ENCODE measurements at places on chromosomes 6 and 20.

DNA sequence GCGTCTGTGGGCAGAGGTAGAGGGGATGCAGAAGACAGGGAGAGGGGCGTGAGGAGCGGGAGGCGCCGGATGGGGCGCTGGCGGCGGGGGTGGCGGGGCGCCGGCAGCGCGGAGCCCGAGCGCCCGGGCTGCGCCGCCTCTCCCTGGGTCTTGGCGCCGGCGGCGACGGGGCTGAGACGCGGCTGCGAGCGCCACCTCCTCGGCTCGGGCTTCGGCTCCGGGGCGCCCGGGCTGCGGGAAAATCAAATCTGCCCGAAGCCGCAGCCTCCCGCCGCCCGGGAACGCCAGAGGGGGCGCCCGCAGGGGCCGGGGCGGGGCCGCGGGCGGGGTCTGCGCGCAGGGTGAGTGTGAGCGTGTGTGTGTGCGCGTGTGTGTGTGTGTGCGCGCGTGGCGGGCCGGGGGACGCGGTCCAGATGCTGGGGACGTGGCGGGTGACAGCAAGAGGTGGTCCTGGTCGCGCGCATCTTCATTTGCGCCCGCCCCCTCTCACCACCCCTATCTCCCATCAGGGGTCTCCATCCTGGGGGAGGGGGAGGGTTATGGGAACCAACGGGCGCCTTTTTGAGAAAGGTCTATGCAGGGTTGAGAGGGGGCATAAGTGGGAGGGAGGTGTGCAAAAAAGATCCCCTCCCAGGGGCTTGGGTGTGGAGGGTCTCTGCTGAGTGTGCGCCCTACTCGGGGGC lies 646 bp upstream of the CPNE5 start:
- DNase-seq, result peak; percentile 22

DNA sequence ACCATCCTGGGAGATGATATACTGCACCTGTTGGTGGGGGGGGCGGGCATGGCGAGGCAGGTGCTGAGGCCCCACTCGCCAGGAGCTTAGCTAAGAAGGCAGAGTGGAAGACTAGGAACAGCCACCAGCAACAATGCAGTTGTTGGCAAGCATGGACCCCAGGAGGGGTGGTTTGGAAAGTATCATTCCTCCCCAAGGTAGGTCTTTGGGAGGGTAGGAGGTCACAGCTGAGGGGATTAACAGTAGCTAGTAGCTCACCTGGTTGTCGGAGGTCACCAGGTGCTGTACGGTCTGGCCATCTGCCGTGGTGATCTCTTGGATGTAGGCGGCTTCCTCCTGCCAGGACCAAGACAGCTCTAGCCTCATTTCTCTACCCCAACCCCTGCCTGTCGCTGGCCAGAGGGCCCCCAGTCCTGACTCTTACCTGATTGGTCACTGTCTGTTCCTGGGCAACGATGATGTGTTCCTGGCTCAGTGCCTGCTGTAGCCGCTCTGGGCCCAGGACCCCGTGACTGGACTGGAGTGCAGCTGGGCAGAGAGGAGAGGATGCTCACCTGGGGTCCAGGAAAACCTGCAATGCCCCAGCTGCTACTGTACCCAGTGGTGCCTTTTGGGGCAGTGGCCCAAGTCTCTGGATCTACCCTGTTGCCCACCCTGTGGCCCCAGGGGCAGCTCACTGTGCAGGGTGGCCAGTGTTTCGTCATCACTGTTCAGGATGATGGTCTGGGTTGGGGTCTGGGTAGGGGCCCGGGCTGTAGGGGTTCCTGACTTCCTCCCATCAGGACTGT lies 15.3 kb downstream of the PCIF1 start:
- peak; percentile 27 for DNase-seq

- DNase-seq, result no peak
These were observed 31.7 kb upstream of the MYB start for GRCh38 chr6:135149376-135149775.

GRCh38 chr6:37698264-37699137 lies 818 bp upstream of the MDGA1 start:
- peak; percentile 70 for DNase-seq

DNA sequence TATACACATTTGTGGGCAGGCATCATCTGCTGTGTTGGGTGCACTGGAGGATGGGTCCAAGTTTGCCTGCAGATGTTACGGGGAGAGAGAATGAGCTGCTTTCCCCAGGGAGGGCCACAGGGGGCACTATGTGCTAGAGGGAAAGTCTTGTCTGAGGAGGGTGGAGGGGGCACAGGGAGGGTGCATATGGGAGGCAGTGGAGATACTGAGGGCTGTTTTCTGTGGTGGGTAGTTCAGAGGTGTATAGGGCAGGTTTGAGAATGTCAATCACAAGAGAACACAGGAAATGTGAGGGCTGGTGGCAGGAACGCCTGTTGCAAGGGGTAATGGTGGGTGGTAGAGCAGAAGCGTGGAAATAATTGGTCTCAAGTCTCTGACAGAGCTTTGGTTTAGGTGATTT lies 7.7 kb upstream of the PTPRA start:
- DNase-seq, result no peak

DNA sequence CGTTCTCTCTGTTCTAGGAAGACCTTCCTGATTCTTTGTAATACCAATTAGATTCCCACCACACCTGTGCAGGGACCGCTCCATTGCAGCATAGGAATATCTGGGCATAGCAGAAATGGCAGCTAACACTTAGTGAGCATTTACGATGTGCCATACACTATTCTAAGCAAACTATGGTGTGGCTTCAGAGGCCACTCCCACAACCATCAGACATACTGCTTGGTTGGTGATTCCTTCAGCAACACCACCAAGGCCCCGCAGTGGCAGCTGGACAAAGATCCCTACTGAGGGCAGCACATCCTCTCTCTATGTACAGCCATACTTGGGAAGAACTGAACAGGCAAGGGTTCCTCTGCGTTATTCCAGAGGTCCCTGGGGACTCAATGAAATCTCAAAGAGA lies 6.2 kb downstream of the KCNK5 start:
- DNase-seq, result no peak

DNA sequence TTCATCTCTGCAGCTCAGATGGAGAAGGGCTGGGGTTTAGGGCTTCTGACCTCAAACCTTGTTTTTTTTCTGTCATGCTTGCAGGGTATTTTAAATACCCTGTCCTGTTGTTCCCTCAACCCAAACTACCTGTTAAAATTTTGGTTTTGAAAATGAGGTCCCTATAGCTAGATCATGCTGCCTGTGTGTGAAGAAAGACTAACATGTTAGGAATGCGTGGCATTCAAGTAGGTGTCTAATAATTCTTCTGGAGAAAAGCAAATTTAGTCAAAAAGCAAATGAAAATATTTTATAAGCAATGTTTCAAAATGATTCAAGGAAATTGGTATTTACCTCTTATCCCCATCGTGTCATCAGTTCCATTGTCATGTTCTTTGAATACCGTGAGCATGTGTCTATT lies 77.2 kb upstream of the C20orf144 start:
- DNase-seq, result no peak

DNA sequence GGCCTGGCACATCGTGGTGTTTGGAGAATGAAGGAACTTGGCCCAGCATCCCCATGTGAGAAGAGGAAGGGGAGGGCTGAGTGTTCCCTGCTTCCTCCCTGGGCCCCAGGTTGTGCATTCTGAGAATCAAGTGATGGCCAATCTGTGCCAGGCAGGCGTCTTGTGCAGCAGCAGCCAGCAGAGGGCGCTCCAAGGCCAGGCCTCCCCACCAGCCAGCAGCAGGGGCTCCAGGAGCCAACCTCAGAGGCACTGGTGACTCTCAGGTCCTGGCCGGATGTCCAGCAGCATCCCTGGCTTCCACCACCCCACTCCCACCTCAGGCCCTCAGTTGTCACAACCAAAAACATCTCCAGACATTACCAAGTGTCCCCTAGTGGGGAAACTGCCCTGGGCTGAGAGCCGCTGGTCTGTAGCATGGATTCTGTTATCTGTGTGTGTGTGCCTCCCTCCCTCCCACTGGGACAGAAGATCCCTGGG lies 192.0 kb downstream of the PREX1 start:
- DNase-seq, result peak; percentile 52

DNA sequence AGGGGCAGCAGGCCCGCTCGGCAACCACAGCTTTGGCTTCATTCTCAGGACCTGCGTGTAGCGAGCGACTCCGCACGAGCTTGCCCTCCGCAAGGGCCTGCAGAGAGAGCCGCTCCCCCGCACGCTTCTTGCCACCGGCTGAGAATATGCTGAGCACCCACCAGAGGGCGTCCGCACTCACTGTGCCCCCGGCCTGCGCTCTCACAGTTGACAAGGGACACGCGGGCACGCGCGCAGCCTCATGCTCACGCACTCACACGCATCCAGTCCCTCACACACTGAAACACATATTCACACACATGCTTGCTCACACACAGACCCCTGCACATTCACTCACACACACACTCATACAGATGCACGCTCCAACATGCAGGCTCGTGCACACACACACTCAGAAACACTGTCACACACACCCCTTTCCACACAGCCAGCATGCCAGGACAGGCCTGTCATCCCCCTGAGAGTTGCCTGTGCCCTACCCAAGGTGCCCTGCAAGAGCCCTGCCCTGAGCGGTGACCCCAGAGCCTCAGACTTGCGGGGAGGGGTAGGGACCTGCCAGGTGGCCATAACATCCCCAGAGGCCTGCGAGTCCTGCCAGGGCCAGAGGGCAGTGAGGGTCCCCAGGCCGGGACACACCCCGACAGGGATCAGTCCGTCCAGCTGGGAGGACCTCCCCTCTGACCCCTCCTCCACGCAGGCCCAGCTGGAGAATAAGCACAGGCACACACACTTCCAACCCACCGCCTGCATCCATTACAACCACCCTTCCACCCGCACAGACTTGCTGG lies 174.1 kb downstream of the BMP7 start:
- peak; percentile 34 for DNase-seq

GRCh38 chr6:149383371-149383770 lies 16.7 kb upstream of the SUMO4 start:
- no peak for DNase-seq

DNA sequence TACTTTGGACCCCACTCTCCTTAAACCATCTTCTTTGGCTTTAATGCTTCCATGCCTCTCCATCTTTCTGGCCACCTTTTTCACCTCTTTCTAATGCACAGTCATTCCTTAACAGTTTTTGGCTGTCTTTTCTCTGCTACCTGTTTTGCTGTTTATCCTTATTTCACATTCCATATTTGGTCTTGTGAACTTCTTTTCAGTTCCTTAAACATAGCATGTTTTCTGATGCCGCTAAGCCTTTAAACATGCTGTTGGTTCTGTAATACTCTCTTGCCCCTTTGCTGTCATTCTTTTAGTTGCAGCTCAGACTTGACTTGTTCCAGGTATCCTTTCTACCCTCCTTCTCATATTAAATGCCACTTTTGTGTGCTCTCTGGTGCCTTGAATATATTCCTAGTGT lies 35.8 kb downstream of the TOP1 start:
- no peak for DNase-seq

DNA sequence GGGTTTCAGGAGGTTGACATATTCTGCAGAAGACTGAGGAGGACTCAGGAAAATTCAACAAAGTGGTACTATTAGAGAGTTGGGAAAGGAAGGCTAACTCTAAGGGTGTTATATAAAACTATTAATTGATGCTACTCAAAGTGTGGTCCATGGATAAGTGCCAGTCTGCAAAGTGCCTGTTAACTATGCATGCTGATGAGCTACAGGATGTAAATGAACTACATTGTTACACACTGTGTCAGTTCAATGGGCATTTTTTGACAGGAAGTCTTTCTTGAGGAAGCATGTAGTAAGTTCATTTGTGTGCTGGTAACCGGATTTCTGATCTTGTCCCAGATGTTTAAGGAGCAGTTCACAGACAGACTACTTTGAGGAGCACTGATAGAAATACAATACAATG lies 75.6 kb downstream of the KLHL32 start:
- DNase-seq, result no peak

DNA sequence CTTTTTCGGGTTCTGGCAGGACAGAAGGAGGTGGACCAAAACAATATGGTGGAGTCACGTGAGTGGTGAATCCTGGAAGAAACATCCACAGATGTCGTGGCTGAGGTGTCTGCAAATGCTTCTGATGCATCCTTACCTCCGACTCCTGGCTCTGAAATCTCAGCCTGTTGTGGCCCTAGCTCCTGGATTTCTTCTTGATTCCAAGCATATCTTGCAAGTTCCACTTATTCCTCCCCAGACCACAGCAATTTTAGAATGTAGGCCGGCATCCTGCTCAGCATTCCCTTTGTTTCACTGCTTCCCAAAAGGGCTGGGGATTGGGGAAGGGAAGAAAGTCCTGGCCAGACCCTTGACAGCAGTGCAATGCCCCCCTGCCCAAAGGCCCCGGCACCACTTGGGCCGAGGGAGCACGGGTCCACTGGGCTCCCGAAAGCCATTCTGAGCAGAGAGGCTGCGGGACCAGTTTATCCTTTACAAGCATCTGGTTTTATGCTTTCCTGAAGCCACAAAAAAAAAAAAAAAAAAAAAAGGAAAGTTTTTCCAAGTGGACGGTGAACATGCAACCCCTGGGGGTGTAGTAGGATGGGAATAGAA lies 200.9 kb upstream of the RNF24 start:
- DNase-seq, result no peak

GRCh38 chr6:14765106-14765505 lies 480.8 kb upstream of the JARID2 start:
- DNase-seq, result no peak

DNA sequence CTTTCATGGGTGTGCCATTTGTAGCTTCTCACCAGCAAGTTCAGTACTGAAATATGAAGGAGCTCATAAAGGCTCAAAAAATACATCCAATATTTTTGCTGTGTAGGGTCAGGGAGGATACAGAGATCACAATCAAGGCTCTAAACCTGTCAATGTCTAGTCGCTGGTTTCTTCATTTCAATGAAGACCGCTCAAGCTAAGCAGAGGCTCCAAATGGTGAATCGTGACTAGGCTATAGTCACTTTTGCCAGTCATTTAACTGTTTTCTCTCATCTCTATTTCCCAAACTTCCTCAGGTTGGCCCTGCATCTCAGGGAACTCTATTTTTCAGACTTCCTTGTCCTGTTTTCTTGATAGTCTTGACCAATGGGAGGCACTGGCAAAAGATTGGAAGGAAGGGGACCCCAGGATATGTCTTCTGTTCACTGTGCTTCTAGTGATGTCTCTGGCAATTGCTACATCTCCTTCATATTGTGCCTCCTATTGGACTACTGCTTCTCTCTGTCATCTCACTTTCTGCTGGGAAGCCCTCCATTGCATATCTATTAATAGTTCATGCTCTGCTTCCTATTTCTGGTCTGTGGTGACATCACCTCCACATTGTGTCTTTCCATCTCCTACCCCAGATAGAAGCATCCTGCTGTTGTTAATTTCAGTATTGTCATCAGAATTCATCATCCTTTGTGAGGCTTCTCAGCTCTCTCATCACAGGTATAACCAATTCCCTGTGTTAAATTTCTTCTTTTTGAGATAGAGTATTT lies 87.7 kb upstream of the FAM184A start:
- DNase-seq, result no peak

DNA sequence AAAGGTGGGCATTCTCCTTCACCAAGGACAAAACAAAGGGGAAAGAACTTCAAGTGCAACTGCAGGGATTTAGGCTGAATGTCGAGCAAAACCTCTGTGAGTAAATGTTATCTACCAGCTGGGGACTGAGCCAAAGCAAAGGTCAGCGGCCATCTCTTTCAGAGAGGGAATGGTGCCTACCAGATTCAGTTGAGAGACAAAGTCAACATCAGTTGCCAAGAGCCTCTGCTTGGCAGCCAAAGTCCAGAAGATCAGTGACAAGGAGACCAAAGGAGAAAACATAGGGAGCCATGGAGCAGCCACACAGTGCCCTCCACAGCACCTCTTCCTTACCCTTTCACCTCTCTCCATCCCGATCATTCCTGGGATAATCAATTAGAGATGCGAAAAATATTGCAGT lies 472.5 kb downstream of the KIF16B start:
- no peak for DNase-seq

Data from NCI-H1092 treated with DMSO at 0.1 percent for 48 hours (cell line).